Large intestine (tissue), 12 donors: ENCODE measurements at places on chromosomes 1 and 21. TPM values are rescaled to one million over a fixed set of nuclear protein-coding genes. Genes with fewer than 3 reads are reported as not detected.

DNA sequence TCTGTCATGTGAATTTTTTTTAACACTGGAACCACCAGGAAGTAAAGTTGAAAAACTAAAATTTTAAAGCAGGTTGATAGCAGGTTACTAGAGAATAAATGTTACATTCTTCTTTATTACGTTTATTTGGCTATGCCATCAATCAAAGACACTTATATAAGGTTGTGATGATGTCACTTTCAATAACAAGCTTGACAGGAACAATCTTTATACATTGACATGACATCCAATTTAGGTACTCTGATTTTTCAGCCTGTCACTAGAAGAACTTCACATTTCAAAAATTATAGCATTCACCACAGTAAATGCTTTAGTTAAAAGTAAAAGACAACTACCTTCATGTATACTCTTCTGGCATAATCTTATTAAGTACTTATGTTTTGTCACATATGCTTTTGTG, 696.8 kb upstream of the NCAM2 start:
- no peak for DNase-seq

DNA sequence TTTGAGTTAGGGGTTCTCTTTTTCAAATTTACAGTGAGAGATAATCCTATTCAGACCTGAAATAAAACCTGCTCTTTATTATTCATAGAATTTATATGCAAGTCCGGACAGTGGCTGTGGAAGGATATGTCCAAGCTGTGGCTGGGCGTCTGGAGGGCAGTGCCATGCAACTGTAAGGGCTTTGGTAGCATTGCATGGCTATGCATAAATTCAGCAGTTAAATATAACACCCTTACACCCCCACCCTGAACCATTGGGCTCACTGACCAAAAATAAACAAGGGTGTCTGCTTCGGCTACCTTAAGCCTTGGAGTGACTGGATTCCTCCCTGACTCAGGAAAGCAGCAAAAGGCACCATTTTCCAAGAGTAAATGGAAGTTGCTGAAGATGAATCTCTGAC, 5.4 kb downstream of the CHTOP start:
- no peak for DNase-seq

- no peak for DNase-seq
These were observed 161.3 kb downstream of the NTPCR start for GRCh38 chr1:233111731-233112130.

- no peak for DNase-seq
These were observed 10.3 kb downstream of the CD2 start for GRCh38 chr1:116764466-116764898.

HHIPL2 gene
- 0.79 TPM for polyA plus RNA-seq

MATN1 gene
- polyA plus RNA-seq, result 0.30 TPM

UBE2U gene
- polyA plus RNA-seq, result 0.15 TPM

PROK1 gene
- 0.13 TPM for polyA plus RNA-seq

EFCAB14 gene
- 82.2 TPM for polyA plus RNA-seq

CRP gene
- not detected for polyA plus RNA-seq
